Stimulated activated CD8-positive, alpha-beta memory T cell treated with anti-CD3 and anti-CD28 coated beads, Interleukin-15, amount 100 ng/mL, for 4 hours (primary cell): ENCODE measurements at places on chromosomes 5 and 9.

- DNase-seq: no peak
These were observed 80.0 kb downstream of the MEGF10 start for GRCh38 chr5:127370631-127371030.

GRCh38 chr5:123180178-123180577 is 91.1 kb downstream of the PRDM6 start:
- no peak for DNase-seq

DNA sequence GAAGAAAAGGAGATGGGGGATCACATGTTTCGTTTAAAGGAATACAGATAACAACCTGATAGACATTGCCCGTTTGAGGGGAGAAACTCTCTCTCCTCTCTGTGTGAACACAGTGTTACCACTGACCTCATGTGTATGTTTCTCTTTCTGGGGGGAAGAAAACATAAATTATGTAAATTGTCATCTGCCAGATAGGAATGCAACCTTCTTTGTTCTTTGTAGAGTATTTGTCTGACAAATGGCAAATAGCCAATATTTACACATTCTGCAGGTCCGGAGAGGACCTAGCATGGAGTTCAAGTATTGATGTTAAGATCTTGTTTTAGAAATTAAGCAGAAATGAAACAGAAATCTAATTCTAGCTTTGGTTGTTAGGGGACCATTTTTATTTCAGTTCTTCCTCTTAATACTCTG is 276.3 kb downstream of the SAXO1 start:
- no peak for DNase-seq

DNA sequence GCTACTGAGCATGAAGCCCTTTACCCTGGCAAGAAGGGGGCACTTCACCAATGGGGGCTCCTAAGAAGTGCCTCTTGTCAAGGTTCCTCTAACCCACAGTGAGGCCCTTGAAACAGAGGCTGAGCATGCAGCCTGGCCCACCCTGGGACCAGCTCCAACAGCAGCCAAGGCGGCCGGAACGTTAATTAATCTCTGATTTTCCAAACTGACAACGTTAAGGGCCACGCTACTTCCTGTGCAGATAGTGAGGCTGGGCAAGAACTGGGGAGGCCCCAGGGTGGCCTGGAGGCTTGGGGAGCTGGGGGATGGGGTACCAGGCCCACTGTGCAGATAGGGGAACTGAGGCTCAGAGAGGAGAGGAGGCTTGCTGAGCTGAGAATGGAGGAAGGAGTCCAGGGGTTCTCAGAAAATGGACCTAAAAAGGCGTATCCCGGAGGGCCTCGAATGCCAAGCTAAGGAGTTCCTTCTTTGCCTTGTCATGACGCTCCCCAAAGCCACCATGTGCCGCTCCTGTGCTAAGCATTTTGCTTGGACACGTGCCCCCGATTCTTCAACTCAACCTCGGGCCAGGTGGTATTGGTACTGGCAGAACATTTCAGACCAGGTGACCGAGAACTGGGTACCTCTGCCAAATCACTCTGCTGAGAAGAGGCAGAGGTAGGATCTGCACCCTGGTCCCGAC is 72.0 kb upstream of the STXBP1 start:
- no peak for DNase-seq

GRCh38 chr5:10399839-10400238 is 41.8 kb upstream of the ROPN1L start:
- DNase-seq: no peak

DNA sequence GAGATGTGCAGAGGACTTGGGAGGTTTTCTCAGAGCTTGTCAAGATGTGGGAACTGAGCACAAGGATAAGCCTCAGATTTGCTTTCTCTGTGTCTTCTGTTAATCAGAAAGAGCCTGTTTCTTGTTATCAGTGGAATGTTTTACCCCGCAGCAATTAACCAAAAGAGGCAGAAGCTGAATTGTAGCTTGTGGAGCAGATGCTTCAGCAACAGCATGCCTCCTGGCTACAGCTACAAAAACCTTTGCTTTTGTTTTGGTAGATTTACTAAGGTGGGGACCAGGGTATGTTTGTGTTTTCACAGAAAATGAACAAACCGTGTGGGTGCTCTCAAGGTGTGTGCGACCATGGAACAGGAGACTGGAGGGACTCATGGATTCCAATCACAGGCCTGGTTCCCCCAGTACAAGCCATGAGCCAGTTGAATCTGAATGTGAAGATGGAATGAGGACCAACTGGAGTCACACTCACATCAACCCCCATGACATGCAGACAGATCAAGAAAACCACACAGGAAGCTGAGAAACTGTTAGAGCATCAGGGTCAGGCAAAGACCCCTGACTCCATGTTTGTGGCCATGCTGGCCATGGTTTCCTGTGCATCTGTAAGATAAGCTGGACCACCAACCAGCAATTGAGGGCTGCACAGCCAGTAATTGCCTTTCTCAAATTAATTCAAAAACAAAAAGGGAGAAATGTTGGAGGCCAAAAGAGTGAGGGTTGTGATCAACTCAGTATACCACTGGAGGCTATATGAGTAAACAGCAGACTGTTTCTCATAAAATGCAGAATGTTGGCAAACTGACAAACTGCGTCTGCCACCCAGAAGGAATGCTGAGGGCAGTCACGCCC is 6.9 kb downstream of the UGT3A2 start:
- DNase-seq: no peak

GRCh38 chr5:145681686-145682085 is 153.5 kb downstream of the PRELID2 start:
- no peak for DNase-seq

- no peak for DNase-seq
These were observed 61.8 kb downstream of the PPARGC1B start for GRCh38 chr5:149791881-149792280.

DNA sequence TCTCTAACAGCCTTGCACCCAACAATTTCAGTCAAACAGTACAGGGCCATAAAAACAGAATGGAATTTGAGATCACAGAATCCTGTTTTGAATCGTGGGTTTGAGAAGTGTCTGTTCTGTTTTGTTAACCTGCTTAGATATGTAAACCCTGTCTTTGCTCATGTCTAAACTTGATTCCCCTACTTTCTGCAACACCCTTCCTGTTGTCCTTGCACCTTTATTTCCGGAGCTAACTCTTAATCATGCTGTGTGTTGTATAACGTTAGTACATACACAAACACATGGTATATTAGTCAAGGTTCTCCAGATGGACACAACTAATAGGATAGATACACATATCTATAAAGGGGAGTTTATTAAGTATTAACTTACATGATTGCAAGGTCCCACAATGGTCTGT is 2229.2 kb upstream of the C9orf72 start:
- DNase-seq: no peak

- no peak for DNase-seq
These were observed 20.5 kb upstream of the TXN start for GRCh38 chr9:110276781-110277180.

- no peak for DNase-seq
These were observed 623 bp upstream of the TRIM36 start for GRCh38 chr5:115170134-115170928.

DNA sequence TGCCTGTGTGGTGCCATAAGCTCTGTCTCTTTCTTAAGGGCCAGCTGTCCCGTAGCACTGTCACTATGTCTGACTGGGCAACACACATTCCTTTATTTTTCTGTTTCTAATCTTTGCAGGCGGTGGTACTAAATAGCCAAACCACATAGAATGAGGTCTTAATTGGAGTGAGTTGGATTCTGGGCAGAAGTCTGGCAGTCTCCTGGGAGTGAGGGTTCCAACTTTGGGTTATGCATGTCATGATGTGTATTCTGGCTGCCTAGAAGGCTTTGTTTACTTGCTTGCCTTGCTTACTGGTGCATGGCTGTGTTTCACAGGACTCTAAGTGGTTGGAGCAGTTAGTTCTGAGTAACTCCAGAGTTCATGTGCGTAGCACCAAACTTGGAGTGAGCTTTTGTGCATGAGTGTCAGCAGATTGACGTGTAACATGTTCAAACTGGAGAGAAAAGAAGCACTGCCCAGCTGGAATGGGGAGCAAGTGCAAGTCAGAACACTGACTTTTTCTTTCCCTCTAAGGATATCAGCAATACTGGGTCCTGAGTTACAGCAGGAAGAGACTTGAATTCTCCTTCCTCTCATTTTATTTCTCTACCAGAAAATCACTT is 185.8 kb downstream of the PCSK1 start:
- DNase-seq: no peak

GRCh38 chr9:130331573-130331972 is 66.0 kb downstream of the HMCN2 start:
- no peak for DNase-seq

DNA sequence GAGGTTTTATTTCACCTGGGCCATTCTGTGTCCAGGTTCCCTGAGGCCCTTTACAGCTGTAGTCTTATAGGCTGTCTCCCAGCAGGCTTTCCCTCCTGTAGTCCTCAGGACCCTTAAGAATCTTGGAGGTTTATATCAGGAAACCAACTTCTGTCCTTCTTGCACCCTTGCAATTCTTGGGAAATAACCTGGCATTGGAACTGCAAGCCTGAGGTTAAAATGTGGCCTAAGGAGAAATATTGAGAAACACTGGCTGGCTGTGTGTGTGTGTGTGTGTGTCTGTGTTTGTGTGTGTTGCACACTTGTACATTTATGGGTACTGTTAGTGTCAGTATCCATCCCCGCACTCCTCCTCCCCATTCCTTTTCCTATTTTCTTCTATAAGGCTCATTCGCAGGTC is 168.9 kb downstream of the PAPPA start:
- no peak for DNase-seq

DNA sequence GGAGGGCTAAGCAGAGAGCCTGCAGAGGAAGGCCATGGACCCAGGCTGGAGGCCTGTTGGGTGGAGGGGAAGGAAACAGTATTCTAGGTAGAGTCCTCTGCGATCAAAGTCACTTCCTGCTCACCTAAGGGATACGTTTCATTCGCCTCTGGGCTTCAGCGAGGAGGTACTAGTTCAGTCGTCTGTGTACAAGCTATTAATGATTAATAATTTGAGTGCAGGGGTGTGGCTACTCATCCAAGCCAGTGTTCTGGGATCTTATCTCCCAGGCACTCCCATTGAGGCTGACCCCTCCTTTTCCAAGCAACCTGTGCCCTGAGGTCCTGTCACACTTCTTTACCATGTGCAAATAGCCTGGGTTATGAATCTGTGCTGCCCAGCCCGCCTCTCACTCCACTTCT is 25.2 kb downstream of the RALGPS1 start:
- no peak for DNase-seq

DNA sequence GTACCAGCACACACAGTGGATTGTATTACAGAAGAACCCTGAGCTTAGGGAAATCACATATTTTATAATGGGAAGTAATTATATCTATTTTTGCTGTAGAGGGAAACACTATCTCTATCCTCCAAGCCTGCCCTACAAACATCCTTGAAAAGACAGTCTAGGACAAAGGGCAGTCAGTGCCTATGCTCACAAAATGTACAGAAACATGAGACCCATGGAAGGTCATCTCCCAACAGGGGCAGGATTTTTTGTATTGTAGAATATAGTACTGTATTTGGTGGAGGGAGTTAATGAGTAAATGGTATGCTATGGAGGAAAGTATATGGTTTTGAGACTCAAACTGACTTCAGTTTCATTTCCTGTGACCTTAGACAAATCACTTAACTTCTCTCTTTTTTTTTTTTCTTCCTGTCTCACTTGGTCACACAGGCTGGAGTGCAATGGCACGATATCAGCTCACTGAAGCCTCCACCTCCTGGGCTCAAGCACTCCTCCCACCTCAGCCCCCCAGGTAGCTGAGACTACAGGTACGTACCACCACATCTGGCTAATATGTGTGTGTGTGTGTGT is 5.8 kb upstream of the RAB14 start:
- DNase-seq: no peak

GRCh38 chr5:141772281-141772680 is 90.3 kb upstream of the ARAP3 start:
- no peak for DNase-seq

DNA sequence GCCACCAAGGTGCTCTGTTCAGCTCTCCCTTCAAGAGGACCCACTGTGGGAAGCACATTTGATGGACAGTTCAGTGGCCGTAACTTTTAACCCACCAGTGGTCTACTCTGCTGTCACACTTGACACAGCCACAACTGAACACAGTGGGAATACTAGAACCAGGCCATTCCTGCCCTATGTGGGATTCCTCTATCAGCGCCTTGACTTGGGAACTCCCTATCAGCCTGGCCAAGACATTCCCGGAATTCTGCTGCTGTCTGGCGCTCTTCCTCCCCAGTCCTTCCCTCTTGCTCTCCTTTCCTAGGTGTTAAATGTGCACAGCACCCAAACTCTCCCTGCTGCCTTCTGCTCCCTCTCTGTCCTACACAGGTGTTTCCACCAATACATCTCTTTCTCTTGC is 23.1 kb upstream of the SH3PXD2B start:
- DNase-seq: no peak

DNA sequence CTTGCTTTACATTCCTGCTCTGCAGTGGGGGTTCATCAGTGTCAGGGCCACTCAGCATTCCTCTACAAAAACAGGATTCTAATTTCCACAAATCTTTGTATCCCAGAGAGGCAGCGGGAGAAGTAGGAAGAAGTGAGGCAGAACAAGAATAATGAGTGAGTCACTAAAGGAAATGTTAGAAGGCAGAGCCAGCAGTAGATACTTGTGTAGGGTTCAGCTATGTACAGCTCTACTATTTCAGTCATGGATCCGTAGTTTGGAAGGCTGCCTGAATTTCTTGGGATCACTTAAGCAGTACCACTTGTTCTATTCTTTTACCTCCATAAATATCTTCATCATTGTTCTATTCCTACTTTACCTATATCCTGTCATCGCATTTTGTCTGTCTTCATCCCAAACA is 246.3 kb upstream of the TLE4 start:
- DNase-seq: no peak

DNA sequence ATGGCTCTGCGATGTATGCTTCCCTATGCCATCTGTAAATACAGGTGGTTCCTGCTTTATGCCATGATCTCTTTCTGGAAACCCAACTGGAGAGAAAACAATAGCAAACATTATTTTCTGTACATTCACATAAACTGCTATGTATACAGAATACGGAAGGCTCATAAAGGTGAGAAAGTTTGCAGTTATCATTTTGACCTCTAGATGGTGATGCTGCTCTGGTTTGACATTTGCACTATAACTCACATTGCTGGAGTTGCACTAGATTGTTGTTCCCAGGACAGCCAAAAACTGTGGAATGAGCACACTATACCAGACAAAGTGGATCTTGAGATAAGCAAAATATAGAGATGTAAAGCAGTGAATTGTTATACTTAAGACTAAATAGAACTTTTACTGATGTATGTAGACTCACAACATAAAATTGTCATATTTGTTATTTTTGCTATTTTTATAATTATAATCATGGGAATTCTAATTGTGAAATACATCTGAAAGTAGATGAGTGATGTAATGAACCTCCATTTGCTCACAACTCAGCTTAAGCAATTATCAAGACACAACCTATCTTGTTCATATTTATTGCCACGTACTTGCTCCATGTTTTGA is 246.5 kb downstream of the PTPRD start:
- no peak for DNase-seq

GRCh38 chr5:180178531-180179441 is 30.2 kb downstream of the RASGEF1C start:
- DNase-seq: no peak
